Kidney (tissue), 22 donors: ENCODE measurements at places on chromosomes 5 and 9. TPM values are rescaled to one million over a fixed set of nuclear protein-coding genes. Genes with fewer than 3 reads are reported as not detected.

GRCh38 chr5:16809010-16809394 is 127.1 kb downstream of the MYO10 start:
- no peak overlapping the region for H3K4me3 ChIP-seq
- no peaks in the 10 kb centered on the region for H3K36me3 ChIP-seq
- no peaks in the 10 kb centered on the region for H3K27me3 ChIP-seq

The SCGB3A2 gene
- not detected for total RNA-seq

DNA sequence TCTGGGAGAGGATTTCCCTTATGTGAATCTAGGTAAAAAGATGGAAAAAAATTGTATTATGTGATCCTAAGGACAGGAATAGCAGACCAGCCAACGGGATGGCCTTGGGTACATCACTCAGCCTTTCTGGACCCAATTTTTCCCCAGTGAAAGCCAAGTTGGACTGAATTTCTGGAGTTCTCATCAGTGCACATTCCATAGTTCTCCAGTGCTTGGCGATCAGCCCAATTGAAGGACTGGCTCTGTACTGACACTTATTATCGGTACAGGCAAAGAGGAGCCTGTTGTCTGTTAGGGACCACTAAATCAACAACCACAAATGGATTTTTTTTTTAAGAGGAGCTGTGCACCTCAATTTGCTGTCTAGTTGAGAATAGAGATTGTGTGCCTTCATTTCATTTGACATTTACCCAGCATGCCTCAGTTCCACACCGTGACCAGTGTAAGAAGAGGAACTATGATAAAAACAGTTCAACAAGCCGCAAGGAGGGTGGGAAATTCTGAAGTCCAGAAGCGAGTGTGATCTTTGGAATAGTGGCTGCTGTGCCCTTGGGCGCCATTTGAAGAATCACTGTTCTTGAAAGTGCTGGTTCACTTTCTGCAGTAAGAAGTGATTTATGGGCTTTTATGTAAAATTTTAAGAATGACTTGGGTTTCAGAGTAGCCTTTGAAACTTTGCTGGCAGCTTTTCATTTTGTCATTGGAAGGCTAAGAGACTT is 8.0 kb downstream of the ARL10 start:
- no peaks in the 10 kb centered on the region for H3K4me1 ChIP-seq
- no peak for DNase-seq
- H3K4me3 ChIP-seq = no peak overlapping the region
- no peaks in the 10 kb centered on the region for H3K36me3 ChIP-seq

The NANS gene
- 35.8 TPM for total RNA-seq

- no peaks in the 10 kb centered on the region for H3K36me3 ChIP-seq
- H3K4me1 ChIP-seq = no peaks in the 10 kb centered on the region
- no peak overlapping the region for H3K4me3 ChIP-seq
- no peaks in the 10 kb centered on the region for H3K27me3 ChIP-seq
- H3K27ac ChIP-seq = no peak overlapping the region
- DNase-seq = peak; percentile 24
Measured at GRCh38 chr9:90789862-90790261, 11.8 kb upstream of the SYK start.

DNA sequence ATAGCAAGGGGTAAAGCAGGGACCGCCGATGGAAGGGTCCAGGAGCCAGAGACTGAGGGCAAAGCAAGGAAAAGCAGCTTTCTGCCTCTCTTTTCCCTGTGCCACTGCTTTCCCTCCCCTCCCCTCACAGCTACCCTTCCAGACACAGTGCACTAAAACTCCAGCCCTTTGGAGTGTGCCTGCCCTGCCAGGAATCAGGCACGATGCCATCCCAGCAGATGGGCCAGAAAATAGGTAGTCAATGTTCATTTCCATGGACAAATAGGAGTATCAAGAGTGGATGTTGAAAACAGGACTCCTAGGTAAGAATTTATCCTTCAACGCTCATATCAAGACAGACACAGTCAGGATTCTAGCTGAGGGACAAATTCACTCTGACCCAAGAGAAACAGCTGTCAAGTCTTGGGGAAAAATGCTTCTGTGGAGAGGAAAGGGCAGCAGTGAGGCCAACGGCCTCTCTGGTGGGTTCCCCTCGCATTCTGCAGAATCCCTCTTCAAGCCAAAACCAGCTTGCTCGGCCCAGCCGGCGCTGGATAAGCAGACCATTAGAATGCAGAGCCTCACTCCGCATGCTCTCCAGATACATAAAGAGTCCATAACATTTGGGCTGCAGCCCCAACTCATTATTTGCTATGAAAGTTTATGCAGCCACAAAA is 138.0 kb downstream of the CAAP1 start:
- H3K27ac ChIP-seq = no peak overlapping the region
- no peaks in the 10 kb centered on the region for H3K27me3 ChIP-seq
- no peak overlapping the region for H3K4me3 ChIP-seq
- H3K4me1 ChIP-seq = no peaks in the 10 kb centered on the region

GRCh38 chr5:151931260-151931659 is 6.6 kb upstream of the GLRA1 start:
- H3K4me3 ChIP-seq = no peak overlapping the region
- H3K36me3 ChIP-seq = no peaks in the 10 kb centered on the region

DNA sequence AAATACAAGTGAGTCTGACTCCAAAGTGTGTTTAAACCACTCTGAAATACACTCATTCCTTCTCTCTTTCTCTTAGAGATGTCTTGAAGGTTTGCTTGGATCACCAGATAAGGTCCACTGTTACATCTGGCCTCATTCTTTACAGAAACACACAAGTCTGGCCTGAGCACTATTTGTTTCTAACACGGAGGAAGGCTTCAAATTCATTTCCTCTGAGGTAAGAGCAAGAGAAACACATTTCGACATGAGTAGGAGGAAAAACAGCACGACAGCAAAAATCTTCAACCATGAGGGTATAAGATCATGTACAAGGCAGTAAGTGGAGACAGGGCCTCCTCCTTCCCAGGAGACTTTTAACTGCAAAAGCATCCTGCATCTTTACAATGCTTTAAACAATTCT is 8.0 kb downstream of the SIL1 start:
- H3K36me3 ChIP-seq = no peaks in the 10 kb centered on the region
- no peak overlapping the region for H3K4me3 ChIP-seq
- H3K4me1 ChIP-seq = no peaks in the 10 kb centered on the region
- H3K27ac ChIP-seq = no peak overlapping the region

The PAX5 gene
- 2.7 TPM for total RNA-seq

- H3K27me3 ChIP-seq = no peaks in the 10 kb centered on the region
- no peaks in the 10 kb centered on the region for H3K36me3 ChIP-seq
Measured at GRCh38 chr5:158979290-158979689, 120.4 kb downstream of the EBF1 start.

DNA sequence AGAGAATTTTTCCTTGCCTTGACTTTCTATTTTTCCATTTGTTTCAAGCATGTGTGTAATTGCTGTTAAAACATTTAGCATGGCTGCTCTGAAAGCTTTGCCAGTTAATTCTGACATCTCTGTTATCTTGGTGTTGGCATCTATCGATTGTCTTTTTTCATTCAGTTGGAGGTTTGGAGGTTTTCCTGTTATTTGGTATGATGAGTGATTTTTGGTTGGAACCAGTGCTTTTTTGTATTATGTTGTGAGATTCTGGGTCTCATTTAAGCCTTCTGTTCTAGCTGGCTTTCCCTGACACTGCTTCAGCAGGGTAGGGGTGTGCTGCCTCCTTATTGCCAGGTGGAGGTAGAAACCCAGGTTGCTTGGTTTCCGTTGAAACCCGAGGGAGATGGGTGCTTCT is 40.9 kb upstream of the DHFR start:
- no peaks in the 10 kb centered on the region for H3K36me3 ChIP-seq
- H3K4me3 ChIP-seq = no peak overlapping the region
- H3K27ac ChIP-seq = no peak overlapping the region
- no peaks in the 10 kb centered on the region for H3K27me3 ChIP-seq
- no peaks in the 10 kb centered on the region for H3K4me1 ChIP-seq
- DNase-seq = no peak
